ENCODE measurements at places on chromosomes 1 and 21.

- DNase-seq: no peak
Observed at GRCh38 chr1:209652873-209653401, 712 bp upstream of the LAMB3 start.

GRCh38 chr1:10192263-10192662 lies 18.1 kb upstream of the KIF1B start:
- DNase-seq: no peak

DNA sequence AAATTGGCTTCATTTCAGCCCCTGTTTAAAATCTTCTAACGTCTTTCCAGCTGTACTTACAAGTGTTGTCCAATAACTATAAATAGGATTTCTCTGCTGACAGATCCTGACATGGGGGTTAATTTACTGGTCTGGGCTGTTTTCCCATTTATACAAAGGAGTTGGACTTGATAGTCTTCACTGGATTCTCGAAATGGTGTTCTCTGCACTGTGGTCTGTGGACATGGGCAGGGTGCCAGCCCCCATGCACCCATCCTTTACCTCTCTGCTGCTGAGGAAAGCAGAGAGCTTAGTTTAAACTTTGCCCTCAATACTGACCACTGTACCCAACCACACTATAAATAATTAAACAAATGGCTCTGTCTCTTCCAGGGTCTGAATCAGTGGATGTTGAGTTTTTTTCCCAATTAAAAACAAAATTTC lies 5.2 kb downstream of the DIO1 start:
- DNase-seq: no peak

DNA sequence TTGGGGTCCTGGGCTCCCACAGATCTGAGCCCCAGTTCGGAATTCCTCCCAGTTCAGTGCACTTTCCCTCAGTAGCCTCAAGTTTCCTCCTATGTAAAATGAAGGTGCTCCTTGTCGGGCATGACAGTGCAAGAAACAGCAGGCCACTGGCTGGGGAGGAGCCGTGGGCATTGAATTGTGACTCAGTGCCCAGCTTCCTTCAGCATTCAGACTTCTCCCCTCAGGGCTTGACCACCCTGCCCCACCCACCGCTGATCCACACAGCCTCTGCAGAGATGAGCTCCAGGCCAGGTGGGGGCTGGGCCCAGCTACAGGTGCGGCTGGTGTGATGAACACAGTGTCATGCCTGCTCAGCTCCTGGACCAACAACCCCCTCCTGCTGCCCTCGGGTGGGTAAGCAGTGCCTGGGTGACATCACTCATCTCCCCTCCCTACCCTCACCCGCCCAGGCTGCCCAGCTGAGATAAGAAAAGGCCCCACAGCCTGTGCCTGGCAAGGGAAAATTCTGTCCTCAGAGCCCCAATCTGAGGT lies 4.9 kb downstream of the MOB3C start:
- no peak for DNase-seq

GRCh38 chr1:118739501-118739900 lies 248.6 kb downstream of the TBX15 start:
- DNase-seq: no peak

- no peak for DNase-seq
Observed at GRCh38 chr1:60697204-60697994, 385.0 kb upstream of the NFIA start.

DNA sequence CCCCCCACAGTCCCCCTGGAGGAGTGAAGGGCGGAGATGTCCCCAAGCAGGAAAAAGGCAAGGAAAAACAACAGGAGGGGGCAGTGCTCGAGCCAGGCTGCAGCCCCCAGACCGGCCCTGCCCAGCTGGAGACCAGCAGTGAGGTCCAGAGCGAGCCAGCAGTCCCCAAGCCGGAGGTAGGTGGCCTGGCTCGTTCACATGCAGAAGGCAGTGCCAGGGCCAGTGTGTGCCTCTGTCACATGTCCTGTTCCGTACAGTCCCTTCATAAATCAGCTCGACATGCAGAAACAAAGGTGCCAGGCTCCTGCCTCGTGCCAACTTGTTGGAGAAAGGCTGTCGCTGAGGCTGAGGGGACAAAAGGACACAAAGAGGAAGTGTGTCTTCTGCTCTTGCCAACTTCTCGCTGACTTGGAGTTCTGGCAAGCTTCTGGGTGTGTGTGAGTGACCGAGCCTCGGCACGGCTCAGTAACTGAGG lies 24.1 kb upstream of the MPZL1 start:
- DNase-seq: no peak

GRCh38 chr1:3133686-3134085 lies 64.7 kb downstream of the PRDM16 start:
- DNase-seq: no peak

GRCh38 chr1:179828554-179829110 lies 49.0 kb downstream of the TOR1AIP2 start:
- no peak for DNase-seq

GRCh38 chr1:90381598-90381997 lies 335.5 kb downstream of the BARHL2 start:
- no peak for DNase-seq

- peak; percentile 12 for DNase-seq
Observed at GRCh38 chr1:48916130-48917069, 139.7 kb upstream of the BEND5 start.

DNA sequence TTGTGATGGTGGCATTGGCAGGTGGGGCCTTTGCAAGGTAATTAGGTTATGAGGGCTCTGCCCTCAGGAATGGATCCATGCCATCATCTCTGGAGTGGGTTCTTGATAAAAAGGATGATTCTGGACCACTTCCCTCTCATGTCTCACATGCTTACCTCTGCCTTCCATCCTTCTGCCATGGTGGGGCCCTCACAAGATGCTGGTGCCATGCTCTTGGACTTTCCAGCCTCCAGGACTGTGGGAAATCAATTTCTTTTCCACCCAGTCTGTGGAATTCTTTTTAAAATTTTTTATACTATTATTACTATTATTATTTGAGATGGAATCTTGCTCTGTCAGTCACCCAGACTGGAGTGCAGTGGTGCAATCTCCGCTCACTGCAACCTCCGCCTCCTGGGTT lies 57.3 kb downstream of the ACBD3 start:
- no peak for DNase-seq

- no peak for DNase-seq
Observed at GRCh38 chr21:38831526-38832467, 26.1 kb downstream of the ETS2 start.

GRCh38 chr1:27577504-27578188 lies 26.3 kb downstream of the AHDC1 start:
- DNase-seq: no peak

DNA sequence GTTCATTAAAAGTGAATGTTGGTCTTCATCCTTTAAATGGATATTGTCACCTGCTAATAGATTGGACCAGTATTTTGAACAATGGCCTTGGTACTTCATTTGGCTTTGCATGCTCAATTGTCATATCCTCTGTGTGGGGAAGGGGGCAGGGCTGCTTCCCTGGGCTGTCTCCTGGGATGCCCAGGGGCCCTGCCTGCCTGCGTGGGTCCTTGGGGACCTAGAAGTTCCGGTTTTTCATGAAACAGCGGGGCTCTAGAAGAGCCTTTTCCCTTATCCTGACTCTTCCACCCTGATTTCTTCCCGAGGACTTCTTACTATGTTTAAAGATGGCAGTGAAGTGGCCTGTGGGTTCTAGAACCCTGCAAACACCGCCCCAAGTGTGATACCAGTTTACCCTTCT lies 97.5 kb downstream of the DISC1 start:
- DNase-seq: no peak

GRCh38 chr1:47021070-47021469 lies 2.4 kb upstream of the CYP4X1 start:
- DNase-seq: no peak

- DNase-seq: no peak
Observed at GRCh38 chr1:5680600-5680999, 311.6 kb downstream of the NPHP4 start.

GRCh38 chr1:218728898-218729565 lies 383.9 kb downstream of the TGFB2 start:
- DNase-seq: no peak

GRCh38 chr1:183609313-183609712 lies 19.1 kb upstream of the NCF2 start:
- DNase-seq: no peak

GRCh38 chr21:43928222-43929125 lies 63.5 kb downstream of the AGPAT3 start:
- no peak for DNase-seq

- DNase-seq: no peak
Observed at GRCh38 chr1:3902571-3903091, 2.6 kb upstream of the C1orf174 start.

DNA sequence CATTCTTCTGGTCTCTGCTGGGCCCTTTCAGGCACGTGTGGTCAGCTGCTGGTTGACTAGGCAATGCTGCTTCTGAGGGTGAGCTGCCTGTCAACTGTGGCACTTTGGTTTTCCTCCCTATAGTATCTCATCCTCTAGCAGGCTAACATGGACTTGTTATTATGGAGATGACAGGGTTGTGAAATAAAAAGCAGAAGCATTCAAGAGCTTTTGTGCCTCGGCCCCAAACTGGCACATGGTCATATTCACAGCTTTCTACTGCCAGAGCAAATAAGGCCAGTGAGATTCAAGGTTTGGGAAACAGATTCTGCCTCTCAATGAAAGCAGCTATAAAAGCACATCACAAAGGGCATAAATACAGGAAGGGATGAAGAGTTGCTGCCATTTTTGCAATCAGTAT lies 1.6 kb upstream of the ZNF124 start:
- DNase-seq: no peak
